ENCODE measurements at places on chromosomes 5 and 9.

- no peak for DNase-seq
Measured at GRCh38 chr5:101429241-101429640, 526.2 kb upstream of the ST8SIA4 start.

GRCh38 chr9:4389003-4389402 is 89.1 kb upstream of the GLIS3 start:
- no peak for DNase-seq

DNA sequence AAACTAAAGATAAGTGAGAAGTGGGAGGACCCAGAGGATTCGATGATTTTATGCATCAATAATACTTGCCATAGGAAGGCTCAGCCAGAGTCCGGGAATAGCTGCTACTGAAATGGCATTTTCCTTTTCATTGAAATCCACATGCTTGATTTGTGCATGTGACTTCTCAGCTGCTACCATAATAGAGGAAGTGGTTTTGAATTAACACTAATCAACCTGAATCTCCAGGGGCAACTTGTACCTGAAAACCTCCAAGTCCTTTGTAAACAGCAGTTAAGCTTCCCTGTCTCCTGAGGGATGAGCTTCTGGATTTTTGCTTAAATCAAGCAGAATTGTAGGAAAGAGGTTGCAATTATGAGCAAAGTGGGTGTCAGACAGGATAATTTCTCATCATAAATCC is 124.9 kb downstream of the PPP2R2B start:
- DNase-seq, result no peak

- no peak for DNase-seq
Measured at GRCh38 chr5:164746723-164747122, 1241.3 kb downstream of the MAT2B start.

GRCh38 chr9:70043285-70043684 is 363 bp upstream of the MAMDC2 start:
- DNase-seq, result no peak

DNA sequence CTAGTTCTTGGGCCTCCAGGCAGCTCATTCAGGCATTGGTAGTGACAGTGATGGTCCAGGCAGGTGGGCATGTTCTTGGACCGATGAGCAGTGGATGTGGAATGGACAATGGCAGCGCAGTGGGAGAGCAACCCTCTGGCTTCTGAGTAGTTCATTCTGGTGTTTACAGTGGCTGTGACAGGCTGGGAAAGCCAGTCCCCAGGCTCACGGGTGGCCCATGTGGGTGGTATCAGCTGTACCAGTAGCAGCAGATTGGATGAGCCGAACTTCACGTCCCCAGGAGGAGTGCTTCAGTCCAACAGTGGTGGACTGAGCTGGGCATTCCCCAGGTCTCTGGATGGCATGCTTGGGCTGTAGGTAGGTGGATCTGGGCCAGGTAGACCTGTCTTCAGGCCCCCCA is 515.6 kb upstream of the ACO1 start:
- DNase-seq, result no peak

GRCh38 chr5:123035360-123035917 is 1.1 kb downstream of the PPIC start:
- DNase-seq, result no peak

DNA sequence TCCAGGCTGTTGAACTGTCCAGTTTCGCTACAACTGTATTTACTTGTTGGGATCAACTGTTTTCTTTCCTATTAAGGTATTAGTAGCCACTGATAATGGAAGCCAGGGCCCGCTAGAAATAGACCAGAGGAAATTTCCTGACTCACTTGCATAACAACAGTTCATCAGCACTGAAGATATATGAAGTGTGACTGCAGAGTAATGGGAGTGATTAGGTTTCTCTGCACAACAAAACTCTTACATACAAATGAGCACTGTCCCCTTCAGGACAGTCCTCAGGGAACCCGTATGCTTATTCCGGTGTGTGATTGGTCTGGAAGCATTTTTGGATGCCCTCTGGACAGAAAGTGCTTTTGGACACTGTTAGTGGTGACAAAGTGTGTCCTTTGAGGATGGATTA is 55.3 kb downstream of the LIX1 start:
- no peak for DNase-seq

DNA sequence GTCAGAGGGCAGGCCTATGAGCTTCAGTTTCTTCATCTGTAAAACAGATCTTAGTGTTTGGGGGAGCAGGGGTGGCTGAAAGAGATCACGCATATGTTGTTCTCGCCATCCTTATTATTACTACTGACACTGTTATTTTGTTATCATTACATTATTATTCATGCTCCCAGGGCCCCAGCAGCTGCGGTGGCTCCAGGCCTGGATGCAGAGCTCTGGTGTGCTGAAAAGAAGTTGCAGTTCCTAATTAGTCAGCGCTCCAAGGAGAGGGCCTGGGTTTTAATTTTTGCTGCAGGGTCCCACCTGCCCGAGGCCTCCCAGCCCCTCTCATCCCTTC is 19.5 kb downstream of the CXXC5 start:
- no peak for DNase-seq

DNA sequence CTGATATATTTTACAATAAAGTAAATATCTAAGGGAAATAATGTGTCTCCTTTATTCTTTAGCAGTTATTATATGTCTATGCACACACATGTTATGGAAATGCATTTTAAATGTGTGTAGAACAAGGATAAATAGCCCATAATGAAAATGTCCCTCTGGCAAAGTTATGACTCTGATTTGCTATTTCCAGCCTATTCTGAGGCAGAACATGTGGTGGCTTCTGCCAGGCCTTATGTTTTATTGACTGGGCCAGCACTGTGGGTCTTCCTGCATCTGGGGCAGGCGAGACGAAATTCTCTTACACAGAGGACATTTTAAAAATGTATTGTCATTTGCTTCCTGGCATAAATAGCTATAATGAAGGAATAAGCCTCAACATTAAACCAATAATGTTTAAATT is 52.8 kb downstream of the S1PR3 start:
- no peak for DNase-seq

GRCh38 chr5:91271999-91272398 is 111.1 kb downstream of the ARRDC3 start:
- DNase-seq, result no peak

DNA sequence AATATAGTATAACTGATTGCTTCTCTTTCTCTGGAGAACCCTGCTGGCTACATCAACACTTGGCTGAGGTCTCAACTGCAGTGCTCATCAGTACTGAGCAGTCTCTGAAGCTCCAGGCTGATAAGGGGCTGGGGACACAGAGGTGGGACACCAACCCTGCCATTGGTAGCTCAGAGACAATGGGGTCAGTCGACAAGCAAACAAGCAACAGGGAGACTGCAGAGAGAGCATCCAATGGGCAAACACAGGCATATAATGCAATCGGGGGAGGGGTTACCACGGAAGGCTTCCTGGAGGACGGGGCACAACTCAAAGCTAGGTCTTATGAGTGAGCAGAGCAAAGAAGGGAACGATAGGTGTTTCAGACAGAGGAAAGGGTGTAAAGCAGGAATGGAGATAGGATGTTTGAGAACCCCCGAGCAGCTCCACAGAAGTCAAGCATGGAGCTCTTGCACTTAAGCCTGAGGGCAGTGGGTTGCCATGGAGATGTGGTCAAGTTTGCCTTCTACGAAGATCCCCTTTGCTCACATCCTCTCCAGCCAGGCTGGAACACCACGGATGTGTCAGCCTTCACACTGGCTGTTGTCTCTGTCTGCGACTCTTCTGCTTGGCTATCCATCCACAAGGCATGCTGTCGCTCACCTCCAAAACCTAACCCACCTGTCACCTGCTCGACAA is 21.5 kb upstream of the AKNA start:
- no peak for DNase-seq

GRCh38 chr9:95137587-95138145 is 179.8 kb downstream of the FANCC start:
- DNase-seq, result no peak

DNA sequence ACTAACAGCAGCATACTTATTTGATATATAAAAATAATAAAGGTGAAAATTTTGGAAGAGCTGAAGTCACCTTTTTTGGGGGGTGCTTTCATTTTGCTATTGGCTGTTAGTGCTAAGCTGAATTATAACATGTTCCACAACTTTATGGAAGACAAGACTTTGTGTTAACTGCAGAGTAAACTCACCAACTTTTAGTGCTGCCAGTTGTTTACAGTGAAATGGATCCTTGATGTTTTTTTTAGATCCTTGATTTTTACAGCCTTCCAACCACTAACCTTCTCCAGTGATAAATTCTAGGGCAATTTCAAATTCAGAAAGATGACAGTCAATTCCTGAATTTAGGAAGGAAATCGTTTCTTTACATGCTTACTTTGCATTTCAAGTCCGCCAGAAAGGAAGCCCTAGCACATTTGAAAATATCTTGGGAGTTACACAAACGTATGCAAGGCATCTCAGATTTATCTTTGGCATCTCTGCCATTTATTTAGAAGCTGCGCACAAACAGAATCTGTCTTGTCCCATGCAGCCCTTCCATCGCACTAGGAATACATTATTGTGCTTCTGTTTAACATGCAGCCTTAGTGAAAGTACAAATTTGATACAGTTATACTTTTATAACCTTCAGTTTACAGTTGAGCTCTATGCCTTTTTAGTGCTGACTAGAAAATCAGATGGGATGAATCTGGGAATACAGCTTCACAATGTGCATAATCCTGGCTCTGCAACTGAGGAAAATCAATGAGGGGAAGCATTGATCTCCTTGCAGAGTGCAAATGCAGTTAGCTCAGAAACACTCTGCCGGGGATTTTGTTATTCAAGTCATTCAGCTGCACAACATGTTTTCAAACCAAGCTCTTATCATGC is 142.4 kb upstream of the ZNF608 start:
- DNase-seq, result no peak
